ENCODE measurements at places on chromosomes 1 and 21. TPM values are rescaled to one million over a fixed set of nuclear protein-coding genes. Genes with fewer than 3 reads are reported as not detected.
A peak's percentile ranks its signal among the peaks of the same experiment; 100 is the strongest.

GRCh38 chr21:35226328-35226727 lies 177.2 kb upstream of the RUNX1 start:
- H3K4me3 ChIP-seq = no peak overlapping the region
- H3K27ac ChIP-seq = no peak overlapping the region
- H3K36me3 ChIP-seq = no peaks in the 10 kb centered on the region
- DNase-seq = no peak

Gene HSPA6
- polyA plus RNA-seq = 1.6 TPM

Gene ADAMTSL4
- polyA plus RNA-seq = 14.0 TPM

Gene PBX1
- 11.4 TPM for polyA plus RNA-seq

GRCh38 chr1:96722958-96723357 lies 1.4 kb downstream of the PTBP2 start:
- peak overlapping the region; percentile 98 for H3K27ac ChIP-seq
- no peaks in the 10 kb centered on the region for H3K27me3 ChIP-seq
- H3K4me3 ChIP-seq = peak overlapping the region; percentile 79
- no peak for DNase-seq
- peaks cover 7% of the 10 kb centered on the region for H3K36me3 ChIP-seq
- peaks cover 51% of the 10 kb centered on the region for H3K4me1 ChIP-seq

GRCh38 chr1:196531737-196532524 lies 76.3 kb downstream of the KCNT2 start:
- H3K36me3 ChIP-seq = no peaks in the 10 kb centered on the region
- no peaks in the 10 kb centered on the region for H3K27me3 ChIP-seq
- DNase-seq = no peak
- H3K4me3 ChIP-seq = no peak overlapping the region

DNA sequence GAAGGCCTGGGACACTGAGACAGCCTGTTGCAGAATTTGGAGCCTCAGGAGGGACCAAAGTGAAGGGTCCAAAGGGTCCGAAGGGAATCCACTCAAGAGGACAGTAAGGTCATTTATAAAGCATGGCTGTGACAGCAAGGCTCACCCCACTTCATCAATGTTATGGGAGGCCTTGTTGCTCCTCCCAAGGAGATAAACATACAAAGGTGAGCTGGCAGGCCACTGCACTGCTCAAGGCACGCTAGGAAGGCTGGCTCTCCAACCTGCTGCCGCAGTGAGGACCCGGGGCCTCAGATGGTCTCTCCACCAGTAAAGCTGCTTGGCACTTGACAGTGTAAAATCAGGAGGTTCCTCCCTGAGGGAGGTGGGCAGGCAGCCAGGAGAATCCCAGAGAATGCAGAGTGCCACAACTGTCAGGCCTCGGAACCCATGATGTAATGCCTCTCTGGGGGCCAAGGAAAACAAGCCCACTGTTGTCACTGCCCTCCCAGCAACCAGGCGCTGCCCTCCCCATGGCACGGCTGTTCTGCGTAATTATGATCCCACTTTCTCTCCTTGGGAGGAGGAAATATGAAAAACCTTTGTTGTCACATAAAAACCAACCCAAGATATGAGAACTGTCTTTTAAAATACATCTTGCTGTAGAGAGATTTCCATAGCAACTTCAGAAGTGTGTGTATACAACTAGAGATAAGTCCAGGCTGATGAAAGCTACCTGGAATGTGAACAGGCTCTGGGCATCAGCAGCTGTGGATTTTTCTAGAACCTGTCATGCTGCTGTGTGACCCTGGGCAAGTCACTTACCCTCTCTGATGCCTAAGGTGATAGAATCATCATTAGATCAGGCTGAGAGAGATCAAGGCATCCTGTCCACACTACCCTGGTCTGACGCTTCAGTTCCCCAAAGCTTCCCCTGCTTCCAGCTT lies 102.5 kb downstream of the KCNN3 start:
- H3K27me3 ChIP-seq = no peaks in the 10 kb centered on the region
- H3K4me1 ChIP-seq = no peaks in the 10 kb centered on the region
- H3K36me3 ChIP-seq = no peaks in the 10 kb centered on the region
- no peak overlapping the region for H3K4me3 ChIP-seq

Data from sigmoid colon (tissue), 7 donors.